Motor neuron (in vitro differentiated cells): ENCODE measurements at places on chromosomes 2 and 18. TPM values are rescaled to one million over a fixed set of nuclear protein-coding genes. Genes with fewer than 3 reads are reported as not detected.

The RSAD2 gene
- total RNA-seq = 0.52 and 1.1 TPM in 2 replicates

The GLI2 gene
- total RNA-seq = 11.1 and 13.1 TPM in 2 replicates

- ATAC-seq = no peak
Measured at GRCh38 chr18:78875016-78875777, 104.4 kb upstream of the SALL3 start.

GRCh38 chr2:170932166-170932565, 3.1 kb downstream of the GORASP2 start:
- no peak for ATAC-seq

The OSR1 gene
- total RNA-seq = 0.36 and 0.58 TPM in 2 replicates

DNA sequence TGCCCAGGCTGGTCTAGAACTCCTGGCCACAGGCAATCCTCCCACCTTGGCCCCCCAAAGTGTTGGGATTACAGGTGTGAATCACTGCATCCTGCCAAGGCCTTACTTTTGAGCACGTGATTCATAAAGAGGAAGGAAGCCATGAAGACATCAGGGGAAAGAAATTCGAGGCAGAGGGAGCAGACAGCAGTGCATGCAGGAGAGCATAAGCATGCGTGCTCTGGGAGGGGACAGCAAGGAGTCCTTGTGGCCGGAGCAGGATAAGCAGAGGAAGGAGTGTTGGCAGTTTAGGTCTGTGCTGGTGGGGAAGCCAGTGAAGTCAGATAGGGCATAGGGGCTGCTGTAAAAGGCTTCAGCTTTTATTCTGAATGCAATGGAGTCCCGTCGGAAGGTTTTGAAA, 400.5 kb upstream of the RAB12 start:
- no peak for ATAC-seq

- ATAC-seq = no peak
Measured at GRCh38 chr18:23539911-23540525, 36.7 kb downstream of the RMC1 start.

GRCh38 chr2:142714600-142714999, 162.9 kb upstream of the KYNU start:
- no peak for ATAC-seq

The GAREM1 gene
- 9.1 and 9.4 TPM in 2 replicates for total RNA-seq

GRCh38 chr18:54828281-54828881, at the start of gene RAB27B:
TSS of gene RAB27B (plus strand) at chr18:54828477. CDS start at chr18:54877586, 49,109 bp downstream.
- peak; percentile 89 for ATAC-seq

- ATAC-seq = no peak
Measured at GRCh38 chr2:9071032-9071431, 67.5 kb upstream of the MBOAT2 start.

GRCh38 chr2:3639015-3639630, 18.9 kb upstream of the ALLC start:
- ATAC-seq = no peak

- no peak for ATAC-seq
Measured at GRCh38 chr2:164692114-164692513, 70.8 kb upstream of the GRB14 start.

DNA sequence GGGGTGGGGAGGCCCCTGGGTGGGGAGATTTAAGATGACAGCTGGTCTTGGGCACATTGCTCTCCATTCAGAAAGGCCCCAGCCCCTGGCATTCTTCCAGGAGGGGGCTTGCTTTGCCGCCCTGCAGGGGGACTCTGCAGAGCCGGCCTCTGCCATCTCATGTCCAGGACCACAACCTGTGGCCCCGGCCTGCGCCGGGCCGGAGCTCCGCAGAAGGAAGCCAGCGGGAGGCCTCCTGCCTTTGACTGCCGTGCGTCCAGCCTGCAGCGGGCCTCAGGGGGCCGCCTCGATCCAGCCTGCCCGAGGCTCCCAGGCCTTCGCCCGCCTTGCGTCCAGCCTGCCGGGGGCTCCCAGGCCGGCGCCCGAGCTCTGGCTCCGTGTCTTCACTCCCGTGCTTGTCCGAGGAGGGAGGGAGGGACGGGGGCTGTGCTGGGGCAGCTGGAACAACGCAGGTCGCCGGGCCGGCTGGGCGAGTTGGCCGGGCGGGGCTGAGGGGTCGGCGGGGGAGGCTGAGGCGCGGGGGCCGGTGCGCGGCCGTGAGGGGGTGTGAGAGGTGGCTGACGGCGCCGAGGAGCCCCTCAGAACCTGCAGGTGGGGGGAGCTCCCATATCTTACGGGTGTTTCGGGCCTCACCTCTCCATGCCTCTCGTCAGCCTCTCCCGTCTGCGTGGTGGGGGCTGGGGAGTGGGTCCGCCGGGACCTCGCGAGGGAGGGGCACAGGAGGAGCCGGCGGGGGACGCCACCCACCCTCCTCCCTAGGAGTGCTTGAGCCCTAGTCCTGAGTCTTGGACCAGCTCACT, 20.4 kb downstream of the GPC1 start:
- ATAC-seq = no peak

DNA sequence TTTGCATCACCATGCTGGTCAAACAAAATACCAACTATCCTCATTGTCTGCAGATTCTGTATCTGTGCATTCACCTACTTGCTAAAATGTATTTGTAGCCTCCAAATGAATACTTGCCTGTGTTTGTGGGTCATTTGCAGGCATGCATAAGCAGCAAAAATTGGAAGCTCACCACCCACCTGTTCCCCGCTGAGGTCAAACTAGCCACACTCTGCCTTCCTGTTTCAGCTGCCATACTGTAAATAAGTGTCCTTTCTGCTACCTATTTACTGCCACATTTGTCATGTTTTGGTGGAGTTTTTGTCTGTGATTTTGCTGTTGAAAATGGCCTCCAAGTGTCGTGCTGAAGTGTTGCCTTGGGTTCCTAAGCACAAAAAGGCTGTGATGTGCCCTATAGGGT, 50.0 kb upstream of the ACMSD start:
- ATAC-seq = no peak

- no peak for ATAC-seq
Measured at GRCh38 chr2:116088236-116088635, 1645.8 kb downstream of the DPP10 start.

The AOX1 gene
- 2.3 and 3.5 TPM in 2 replicates for total RNA-seq

DNA sequence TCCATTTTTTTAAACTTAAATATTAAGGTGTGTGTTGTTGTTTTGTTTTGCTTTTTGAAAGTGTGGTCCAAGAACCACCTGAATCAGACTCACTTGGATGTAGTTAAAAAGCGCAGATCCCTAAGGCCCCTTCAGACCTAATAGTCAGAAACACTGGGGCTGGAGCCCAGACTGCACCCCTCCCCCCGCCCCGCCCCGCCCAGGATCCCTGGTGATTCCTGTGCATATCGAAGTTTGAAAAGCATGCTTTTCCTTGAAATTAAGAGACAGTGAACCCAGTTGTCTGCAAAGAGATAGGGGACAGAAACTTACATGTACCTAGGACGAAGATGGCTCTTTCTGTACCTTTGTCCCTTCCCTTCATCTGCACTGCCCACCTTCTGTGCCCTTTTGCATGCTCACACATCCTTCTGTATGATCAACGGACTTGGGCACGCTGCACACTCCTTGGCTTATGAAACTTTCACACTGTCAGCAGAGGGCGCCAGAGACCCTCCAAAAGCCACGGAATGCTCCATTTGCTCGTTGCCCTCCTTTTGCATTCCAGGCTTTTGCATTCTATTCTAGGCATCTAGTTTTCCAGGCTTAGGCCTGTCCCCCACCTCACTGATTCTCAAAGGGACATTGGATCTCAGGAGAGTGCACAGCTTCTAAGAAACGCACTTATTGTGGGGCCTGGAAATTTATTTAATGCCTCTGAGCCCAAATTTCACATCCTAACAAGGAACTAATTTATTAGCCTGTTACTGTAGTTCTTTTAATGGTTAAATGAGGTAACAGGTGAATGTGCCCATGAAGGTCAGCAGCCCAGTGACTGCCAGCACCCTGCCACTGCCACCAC, 32.8 kb upstream of the SLC14A1 start:
- peak; percentile 76 for ATAC-seq

The SEC11C gene
- 195 and 197 TPM in 2 replicates for total RNA-seq

The ST6GAL2 gene
- total RNA-seq = 8.5 and 10.8 TPM in 2 replicates

DNA sequence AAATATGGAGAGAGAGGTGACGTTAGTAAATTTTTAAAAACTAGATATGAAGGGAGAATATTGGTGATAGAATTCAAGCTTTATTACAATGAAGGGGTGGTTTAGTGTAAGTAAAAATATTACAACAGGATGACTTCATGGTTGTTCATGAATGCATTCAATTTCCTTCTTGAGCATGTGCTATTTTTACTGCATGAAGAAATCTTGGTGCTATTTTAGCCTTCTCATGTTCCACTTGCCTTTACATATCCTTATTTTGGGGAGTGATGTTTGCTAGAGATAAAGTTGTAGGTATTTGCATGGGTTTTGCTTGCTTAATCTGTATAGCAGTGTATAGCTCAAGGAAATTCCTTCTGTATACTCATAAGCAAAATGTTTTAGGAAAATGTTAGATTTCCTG, 195.0 kb upstream of the MMADHC start:
- ATAC-seq = no peak

DNA sequence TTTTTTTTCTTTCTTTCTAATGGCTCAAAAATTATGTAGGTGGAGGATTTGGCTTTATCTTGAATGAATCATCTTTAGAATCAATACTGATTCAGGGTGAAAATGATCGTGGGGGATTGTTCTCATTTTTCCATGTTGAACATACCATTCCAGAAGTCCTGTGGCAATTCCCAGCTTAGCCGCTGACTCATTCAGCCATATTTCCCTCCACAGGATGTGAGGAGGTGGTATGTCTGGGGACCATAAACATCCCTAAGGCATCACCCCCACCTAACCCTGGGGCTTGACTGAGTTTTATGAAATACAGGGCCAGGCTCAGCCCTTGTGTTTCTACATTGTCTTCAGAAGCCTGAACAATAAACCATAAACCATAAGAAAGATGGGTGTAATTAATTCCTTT, 92.7 kb upstream of the FN1 start:
- ATAC-seq = no peak

GRCh38 chr2:85131116-85131515, 2.1 kb upstream of the TCF7L1 start:
- ATAC-seq = no peak

GRCh38 chr2:37809525-37809924, 115.6 kb upstream of the RMDN2 start:
- no peak for ATAC-seq

- ATAC-seq = peak; percentile 22
Measured at GRCh38 chr2:135775420-135775819, 33.8 kb downstream of the UBXN4 start.

DNA sequence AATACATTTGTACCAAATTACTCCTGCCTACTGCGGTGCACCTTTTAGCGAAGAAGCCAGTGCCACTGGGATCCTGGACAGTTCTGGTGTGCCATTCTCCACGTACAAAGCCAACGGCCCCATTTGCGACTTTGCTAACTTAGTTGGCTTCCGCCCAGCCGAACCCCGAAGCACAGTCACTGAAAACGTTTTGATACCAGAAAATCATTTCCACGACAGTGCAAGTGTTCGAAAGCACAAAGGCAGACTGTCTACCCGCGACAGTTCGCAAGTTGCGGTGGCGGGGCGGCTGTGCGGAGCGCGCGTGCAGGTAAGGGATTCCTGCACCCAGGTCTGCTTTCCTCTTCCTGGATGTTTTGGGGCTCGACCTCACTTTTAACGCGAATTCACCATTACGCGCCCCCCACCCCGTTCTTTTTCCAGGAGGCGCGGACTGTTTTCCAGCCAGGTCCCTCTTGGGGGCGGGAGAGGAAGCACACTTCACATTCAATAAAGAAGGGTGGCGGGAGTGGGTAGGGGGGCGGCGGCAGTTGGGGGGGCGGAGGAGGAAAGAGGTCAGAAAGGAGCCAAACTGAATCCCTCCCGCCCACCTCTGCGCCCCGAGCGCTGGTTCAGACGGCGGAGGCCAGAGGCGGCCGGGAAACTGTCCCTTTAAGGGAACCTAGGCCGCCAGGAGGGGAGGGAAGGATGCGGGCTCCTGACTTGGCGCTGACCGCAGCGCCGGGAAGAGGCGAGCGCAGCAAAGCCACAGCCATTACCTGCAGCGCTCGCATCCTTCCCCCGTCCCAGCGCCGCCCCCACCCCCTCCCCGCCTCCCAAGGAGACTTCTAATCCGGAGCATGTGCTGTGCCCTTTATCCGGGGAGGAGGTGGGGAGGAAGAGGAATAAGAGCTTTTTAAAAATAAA, 107.4 kb upstream of the KCTD1 start:
- peak; percentile 56 for ATAC-seq

The LYG2 gene
- total RNA-seq = 1.6 TPM in 1 of 2 replicates, not detected in the other

DNA sequence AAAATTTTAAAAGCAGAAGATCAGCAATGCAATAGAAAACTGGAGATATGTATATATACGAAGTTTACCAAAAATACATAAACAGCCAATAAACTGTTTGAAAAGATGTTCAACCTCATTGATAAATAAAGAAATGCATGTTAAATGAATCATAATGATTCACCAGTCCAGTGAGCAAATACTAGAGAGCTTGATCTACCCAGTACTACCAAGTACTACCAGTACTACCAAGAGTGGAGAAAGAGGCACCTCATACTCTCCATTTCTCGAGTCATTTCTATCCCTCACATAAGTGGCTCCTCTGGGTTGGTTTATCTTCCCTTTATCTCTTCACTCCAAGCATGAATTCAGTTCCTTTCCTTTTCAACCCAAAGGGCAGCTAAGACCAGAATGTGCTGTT, 138.9 kb downstream of the MREG start:
- no peak for ATAC-seq

- ATAC-seq = no peak
Measured at GRCh38 chr18:9736286-9736835, 28.3 kb downstream of the RAB31 start.

DNA sequence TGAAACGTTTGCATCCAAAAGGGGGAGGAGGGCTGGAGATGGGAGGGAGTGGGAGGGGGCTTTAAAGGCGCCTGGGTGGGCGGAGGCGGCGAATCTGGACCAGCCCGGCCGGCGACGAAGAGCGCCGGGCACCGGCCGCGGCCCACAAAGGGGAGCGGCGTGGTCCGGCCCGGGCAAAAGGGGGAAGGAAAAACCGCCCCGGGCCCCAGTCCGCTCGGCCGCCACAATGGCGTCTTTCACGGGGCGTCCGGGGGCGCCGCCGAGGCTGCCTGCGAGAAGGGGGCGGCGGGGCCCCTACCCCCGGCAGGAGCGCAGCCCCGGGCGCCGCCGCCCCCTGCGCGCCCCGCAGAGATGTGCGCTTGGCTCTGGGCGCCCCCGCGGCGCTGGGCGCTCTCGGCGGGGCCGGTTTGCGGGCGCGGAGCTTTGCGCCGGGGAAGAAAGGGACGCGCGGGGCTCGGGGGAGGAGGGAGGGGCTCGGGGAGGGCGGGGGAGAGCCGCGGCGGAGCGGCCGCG, 108.1 kb upstream of the KCTD1 start:
- ATAC-seq = peak; percentile 47

- ATAC-seq = no peak
Measured at GRCh38 chr2:95359031-95359430, 43.5 kb upstream of the FAHD2A start.

- no peak for ATAC-seq
Measured at GRCh38 chr2:11939523-11939922, 193.1 kb downstream of the LPIN1 start.

The VAMP5 gene
- total RNA-seq = 0.88 and 2.1 TPM in 2 replicates

GRCh38 chr2:101234169-101234938, 18.3 kb upstream of the CNOT11 start:
- ATAC-seq = no peak

GRCh38 chr2:207320381-207321159, 154.8 kb upstream of the KLF7 start:
- ATAC-seq = no peak
